ENCODE measurements at places on chromosomes 2 and 18.

- no peak for DNase-seq
Observed at GRCh38 chr2:33426666-33427231, 49.7 kb upstream of the RASGRP3 start.

DNA sequence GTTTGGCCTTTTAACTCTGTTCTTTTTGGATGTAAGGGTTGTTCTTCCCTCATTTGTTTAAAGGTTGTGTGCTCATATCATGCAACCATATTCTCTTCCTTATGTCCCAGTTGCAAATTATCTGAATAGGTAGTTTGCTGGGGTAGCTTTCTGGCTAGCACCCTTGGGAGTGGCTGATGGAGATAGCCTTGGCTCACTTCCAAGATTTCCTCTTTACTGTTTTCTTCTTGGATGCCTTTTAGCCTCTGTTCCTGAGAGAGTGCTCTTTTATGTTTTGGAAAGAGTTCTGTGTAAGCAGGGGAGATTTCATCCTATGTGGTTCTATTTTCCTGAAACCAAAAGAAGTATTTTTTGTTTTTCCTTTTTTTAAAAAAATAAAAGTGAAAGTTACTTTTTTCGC lies 25.4 kb downstream of the USP14 start:
- DNase-seq, result no peak

- DNase-seq, result no peak
Observed at GRCh38 chr2:197212344-197213262, 98.0 kb downstream of the ANKRD44 start.

GRCh38 chr2:100623033-100623715 lies 60.4 kb downstream of the PDCL3 start:
- DNase-seq, result no peak

DNA sequence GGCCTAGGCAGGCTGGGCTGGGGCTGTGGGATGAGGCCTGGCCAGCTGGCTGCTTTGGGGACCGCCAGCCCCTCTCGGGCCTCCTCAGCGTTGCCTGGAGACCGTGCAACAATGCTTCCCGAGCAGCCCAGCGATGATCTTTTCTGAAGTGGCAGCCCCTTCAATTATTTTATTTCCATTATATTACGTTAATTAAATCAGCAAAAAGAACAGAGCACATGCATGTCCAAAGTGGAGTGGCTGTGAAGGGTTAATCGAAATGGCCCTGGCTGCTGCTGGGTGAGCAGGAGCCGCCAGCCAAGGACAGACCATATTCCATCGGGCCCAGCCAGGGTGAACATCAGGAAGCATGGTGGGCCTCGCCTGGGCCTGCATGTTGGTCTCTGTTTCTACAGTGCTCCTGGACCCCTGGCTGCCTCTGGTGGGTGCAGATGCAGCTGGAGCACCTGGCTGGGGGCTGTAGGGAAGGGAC lies 245.5 kb downstream of the MYCN start:
- DNase-seq, result no peak

DNA sequence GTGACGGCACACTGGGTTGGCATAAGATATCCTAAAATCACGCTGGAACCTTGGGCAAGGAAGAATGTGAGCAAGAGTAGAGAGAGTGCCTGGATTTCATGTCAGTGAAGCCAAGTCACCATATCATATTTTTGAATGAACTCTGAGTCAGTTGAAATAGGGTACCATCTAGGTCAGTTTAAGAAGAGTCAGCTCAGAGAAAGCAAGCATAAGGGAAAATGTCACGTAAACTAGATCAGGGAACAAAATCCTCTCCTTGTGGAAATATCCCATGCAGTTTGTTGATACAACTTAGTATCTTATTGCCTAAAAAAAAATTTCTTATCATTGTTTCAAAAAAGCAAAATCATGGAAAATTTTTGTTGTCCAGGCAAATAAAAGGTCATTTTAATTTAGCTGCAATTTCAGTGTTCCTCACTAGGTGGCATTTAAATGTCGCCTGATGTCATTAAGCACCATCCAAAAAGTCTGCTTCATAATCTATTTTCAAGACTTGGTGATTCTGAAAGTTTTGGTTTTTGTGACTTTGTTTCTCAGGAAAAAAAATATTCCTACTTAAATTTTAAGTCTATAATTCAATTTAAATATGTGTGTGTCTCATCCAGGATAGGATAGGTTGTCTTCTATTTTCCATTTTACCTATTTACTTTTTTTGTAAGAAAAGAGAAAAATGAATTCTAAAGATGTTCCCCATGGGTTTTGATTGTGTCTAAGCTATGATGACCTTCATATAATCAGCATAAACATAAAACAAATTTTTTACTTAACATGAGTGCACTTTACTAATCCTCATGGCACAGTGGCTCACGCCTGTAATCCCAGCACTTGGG lies 19.6 kb downstream of the RSAD2 start:
- no peak for DNase-seq

- no peak for DNase-seq
Observed at GRCh38 chr2:14891546-14891945, 259.0 kb downstream of the LRATD1 start.

GRCh38 chr18:8616028-8616401 lies 6.8 kb downstream of the RAB12 start:
- no peak for DNase-seq

DNA sequence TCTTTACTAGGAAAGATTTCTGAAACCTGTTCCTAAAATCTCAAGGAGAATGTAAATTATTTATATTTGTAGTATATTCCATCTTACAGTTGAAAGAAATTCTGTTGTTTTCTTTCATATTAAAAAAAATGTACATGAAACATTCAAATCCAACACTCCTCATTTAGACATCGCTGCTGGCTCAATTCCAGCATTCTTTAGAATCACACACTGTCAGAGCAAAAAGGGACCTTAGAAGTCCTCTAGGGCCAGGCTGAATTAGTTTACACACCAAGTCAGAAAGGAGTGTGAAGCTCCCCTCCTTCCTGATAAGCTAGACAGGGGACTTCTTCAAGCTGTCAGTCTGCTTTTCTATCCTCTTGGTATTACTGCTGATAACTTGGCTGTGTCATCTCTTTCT lies 158.6 kb upstream of the LTBP1 start:
- no peak for DNase-seq

DNA sequence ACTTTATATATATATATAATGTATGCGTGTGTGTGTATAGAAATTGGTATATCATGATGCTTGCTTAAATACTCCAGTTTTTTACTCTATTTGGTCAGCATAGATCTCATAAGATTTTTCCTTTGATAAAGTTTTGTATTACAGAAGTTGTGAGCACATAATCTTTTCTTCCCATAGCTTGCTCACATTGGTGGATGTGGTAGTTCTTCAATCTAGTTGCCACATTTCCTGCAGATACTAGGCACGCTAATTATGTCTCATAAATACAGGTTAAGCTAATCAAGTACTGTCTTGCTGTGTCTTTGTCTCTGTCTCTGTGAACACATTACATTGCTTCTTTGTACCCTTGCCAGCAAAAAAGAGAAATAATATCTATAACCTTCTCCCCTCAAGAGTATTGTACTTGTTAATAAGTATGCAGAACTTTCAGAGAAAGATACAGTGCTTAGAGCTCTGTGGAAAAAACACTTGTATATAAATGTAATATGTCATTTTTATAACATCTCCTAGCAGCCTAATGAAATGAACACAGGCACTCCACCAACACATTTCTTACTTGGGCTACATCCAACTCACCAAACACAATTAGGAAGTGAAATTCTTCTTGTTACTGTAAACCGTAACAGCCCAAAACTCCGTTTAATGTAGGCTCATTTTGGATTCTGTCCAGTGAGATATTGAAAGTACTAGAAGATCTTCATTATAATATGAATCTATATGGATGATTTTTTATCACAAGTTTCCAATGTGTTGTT lies 306.7 kb upstream of the SLC8A1 start:
- DNase-seq, result no peak

GRCh38 chr2:11744631-11745394 lies 1.6 kb upstream of the LPIN1 start:
- DNase-seq, result no peak

GRCh38 chr18:77164026-77164425 lies 31.4 kb upstream of the MBP start:
- DNase-seq, result no peak

DNA sequence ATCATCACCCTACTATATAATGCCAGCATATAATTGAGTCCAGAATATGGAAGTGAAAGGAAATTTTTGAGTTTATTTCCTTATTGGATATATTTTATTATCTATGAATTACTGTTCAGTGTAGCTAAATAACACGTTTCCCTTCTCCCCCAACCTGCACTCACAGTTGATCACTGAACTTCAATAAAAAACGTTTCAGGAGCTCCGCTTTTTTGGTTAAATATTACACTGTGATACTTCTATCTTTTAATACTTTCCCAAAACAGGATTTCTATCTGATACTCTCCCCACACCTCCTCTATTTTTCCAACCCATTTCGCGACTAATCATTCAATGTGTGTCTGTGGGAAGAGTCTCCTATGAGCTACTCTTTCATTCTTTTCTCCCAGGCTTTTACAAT lies 7.2 kb downstream of the VSNL1 start:
- DNase-seq, result no peak

DNA sequence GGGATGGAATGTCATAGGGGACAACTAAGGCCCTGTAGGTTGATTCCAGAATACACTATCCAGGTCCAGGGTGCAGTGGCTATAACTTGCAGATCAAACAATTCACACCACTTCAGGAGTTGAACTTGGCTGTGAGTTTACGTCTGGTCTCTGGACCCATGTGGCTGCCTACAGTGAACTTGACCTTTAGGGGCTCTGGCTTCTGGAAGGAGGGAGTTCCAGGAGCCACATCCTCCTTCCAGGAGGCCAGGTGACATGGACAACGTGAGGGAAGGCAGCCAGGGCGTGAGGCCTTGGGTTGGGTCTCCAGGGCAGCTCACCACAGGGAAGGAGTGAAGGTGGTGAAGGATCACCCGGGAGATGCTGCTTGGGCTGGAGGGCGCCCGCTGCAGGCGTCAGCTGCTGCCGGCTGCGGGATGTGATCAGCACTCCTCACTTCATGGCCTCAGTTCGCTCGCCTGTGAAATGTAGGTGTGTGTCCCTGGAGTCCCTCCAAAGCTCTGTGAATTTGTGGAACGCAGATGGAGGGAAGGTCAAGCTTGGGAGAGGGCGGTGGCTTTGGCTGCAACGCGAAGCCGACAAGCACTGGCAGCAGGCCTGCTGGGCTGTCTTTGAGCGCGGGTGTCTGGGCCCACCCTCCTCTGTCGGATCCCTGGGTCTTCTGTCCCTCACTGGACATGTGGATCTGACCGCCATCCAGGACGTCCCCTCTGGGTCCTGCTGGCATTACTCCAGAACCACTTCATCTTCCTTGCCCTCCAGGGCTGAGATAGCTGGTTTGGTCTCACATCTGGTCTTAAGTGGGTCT lies 146.5 kb downstream of the GLI2 start:
- DNase-seq, result no peak

GRCh38 chr2:178069551-178069950 lies 3.0 kb downstream of the PDE11A start:
- no peak for DNase-seq

DNA sequence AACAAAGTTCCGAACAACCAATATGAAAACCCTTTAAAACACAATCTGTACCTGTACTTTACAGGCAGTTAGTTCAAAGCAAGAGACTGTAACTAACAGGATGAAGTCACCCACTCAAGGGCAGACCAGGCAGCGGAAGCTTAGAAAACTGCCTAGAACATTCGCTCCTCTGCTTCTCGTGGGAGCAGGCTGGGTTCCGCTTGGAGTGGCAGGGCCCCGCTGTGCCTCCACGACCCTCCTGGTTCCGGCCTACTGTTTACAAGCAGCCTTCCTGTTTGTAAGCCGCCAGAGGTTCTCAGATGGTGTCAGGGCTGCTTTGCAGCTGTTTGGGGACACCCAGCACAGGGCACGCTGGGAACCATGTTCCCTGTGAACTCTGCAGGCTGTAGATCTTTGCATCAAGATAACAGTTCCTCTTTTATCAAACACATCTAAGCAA lies 31.3 kb downstream of the CIB4 start:
- no peak for DNase-seq

- no peak for DNase-seq
Observed at GRCh38 chr2:192194265-192194865, 368 bp downstream of the TMEFF2 start.

GRCh38 chr2:31193806-31194205 lies 23.5 kb downstream of the CAPN14 start:
- no peak for DNase-seq

DNA sequence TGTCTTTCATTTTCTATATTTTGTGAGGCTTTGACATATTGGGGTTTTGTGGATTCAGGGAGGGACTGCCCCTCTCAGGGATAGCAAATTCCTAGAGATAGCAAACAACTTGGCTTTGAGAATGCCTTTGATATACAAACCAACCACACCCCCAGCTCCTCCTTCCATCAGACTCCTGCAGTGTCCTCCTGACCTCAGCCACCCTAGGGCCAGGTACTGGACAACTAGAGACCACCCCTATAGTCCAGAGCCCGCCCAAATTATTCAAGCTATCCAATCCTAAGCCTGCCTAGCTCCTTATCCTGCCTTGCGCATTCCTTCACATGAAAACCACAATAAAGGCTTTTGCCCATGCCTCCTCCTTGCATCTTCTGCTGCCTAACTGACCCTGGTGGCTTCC lies 22.9 kb upstream of the STAM2 start:
- DNase-seq, result no peak

DNA sequence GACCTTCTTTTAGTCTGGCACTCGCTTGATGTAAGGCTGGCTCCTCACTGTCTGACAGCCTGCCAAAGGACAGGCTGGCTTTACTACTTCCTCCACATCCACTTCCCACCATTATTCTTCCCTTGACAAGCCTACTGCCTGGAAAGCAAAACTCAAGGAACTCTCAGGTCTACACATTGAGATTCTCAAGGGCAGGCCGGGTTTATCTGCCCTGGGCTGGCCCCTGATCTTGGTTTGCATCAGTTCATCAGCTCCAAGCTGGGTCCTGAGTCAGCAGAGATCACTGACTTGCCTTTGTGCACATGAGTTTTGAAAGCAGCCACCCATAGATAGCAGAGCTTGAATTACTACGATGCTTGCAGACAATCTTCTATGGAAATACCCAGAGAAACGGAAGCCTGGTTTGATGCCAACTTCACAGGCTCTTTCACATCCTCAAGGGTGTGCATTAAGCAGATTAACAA lies 53.9 kb downstream of the KCTD18 start:
- no peak for DNase-seq

- DNase-seq, result no peak
Observed at GRCh38 chr18:64650068-64650467, 501.2 kb upstream of the LINC00305 start.

- no peak for DNase-seq
Observed at GRCh38 chr18:48030616-48031480, 100.4 kb upstream of the SMAD2 start.

- no peak for DNase-seq
Observed at GRCh38 chr2:108447947-108448677, 894 bp upstream of the GCC2 start.

DNA sequence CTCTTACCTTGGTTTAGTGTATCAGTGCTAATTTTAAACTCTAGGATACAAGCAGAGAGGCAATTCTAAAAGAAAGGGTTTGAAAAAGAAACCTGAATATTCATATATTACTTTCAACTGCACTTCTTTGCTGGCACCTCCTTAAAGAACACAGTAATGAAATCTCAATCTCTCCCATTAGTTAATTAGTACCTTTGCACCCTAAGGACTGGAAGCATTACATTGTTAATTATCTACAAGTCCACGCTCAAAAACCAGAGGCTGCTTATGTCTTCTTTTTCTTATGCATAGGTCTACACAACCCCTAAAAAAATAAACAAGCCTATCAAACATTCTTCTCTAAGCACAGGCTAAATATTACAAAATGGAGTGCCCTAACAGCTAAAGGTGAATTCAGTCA lies 20.2 kb downstream of the EPHA4 start:
- no peak for DNase-seq

Data from activated CD4-positive, alpha-beta T cell treated with anti-CD3 and anti-CD28 coated beads, Interleukin-2, amount 50 U/mL, for 24 hours (primary cell).